ENCODE measurements at places on chromosomes 2 and 18.

- no peak for DNase-seq
These were observed 5.4 kb upstream of the TDRD15 start for GRCh38 chr2:21118302-21118920.

- DNase-seq = no peak
These were observed 104.5 kb upstream of the TAF1B start for GRCh38 chr2:9738535-9739496.

DNA sequence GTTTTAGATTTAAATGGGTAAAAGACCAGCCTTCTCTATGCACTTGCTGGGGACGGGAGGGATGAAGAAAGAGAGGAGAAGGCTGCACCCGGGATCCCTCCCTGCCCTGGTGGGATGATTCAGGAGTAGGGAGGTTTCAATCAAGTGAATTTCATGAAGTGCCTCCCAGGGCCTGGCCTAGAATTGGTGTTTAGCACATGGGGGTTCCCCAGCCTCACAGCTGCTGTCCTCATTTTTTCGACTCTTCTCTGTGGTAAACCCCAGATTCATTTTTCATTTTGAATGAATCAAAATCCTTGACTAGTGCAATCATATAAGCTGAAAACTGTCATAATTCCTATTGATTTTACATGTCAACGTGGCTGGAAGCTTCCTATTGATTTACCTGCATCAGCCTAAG lies 81.1 kb downstream of the LPIN1 start:
- no peak for DNase-seq

DNA sequence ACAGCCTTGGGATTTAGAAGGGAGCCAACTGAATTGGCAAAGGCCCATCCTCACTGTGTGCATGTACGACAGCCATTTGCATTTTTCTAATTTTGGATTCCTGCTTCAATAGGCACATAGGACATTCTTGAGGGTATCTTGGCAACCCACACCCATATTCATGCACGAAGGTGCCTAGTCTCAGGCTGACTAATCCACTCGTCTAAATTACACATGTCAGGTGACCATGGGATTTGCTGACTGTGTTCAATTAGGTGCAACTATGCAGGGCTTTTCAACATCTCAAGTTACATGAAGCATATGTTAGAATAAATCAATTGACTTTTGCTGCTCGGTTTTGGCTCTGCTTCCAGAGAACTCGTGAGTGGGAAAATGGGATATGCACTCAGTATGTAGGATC lies 249.7 kb downstream of the SP3 start:
- no peak for DNase-seq

DNA sequence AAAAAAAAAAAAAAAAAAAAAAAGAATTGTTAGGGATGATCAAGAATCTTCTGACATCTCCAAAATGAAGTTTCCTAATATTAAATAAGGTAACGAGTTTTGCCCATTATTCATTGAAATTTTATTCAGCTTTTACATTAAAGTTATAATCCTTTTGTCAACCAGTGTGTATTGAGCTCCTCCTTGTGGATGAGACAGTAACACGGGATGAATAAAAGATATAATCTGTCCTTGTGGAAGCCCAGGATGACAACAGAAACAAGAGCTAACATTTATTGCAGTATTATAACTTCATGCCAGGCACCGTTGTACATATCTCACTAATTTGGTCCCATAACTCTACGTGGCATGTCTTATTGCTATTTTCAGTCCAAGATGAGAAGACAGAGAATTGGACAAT lies 33.4 kb upstream of the SERPINB7 start:
- DNase-seq = no peak

DNA sequence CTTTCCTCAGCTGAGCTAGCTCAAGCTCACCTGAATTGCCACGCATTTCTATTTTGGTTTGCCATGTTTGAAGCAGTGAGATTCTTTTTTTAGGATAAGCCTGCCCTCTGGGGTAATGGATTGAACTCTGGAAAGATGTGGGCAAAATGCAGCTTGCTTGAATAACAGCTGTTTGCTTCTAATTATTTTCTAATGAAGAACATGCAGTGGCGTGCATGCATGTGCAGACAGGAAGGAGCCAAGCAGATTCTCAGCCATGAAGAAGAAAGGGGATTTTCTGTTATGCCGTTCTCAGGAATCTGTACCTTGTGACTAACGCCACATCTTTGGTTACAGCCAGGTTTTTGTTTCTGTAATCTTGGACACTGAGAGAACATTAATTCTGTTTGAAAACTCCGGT lies 171.2 kb downstream of the ANTXR1 start:
- no peak for DNase-seq

- DNase-seq = no peak
These were observed 49.4 kb upstream of the FAHD2A start for GRCh38 chr2:95353055-95353575.

- no peak for DNase-seq
These were observed 115.3 kb downstream of the DOCK10 start for GRCh38 chr2:224927011-224927410.

DNA sequence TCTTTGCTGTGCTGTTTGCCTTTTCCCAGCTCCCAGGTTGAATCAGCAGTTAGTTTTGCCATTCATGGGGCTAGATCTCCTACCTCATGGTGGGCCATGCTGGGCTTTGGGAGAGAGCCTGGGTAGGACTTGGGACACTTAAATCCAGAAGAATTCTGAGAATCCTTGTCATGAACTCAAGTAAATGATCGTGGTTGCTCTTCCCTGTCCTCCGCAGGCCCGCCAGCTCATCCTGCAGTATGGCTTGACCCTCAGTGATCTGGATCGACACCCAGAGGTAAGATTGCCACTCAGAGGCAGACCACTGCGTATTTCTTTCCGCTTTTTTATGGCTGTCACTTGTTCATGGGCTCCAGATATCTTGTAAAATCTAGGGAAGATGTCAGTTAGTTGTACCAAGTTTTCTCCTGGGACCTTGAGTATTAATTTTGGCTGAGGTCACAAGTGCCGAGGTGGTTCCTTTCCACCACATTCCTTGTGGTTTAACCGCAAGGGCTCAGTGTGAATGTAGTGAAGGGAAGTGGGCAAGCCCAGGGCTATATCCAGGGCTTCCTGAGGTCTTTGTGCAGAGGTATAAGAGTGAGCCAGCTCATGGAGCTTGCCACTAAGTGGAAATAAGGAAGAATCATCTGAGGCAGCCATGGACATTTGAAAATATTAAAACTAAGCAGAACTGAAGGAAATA lies 37.7 kb downstream of the RPIA start:
- no peak for DNase-seq

- no peak for DNase-seq
These were observed 1988.8 kb upstream of the PIK3C3 start for GRCh38 chr18:39966275-39966674.

DNA sequence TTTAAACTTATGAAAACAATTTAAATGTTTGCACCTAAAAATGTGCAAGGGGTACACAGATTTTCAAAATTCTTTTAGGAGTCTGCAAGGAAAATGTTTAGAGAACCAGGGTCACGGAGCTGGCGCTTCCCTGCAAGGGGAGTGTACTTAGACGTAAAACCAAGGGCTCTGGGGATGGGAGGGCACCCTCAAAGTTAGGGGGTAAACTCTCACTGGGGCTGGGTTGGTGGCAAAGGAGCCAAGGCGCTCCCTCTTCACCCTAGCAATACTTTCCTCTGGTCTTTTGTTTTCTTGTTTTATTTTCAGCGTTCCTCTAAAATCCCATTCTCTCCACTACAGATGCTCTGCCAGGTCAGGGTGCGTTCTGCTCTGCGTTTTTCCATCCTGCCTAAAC lies 20.0 kb downstream of the TMEM247 start:
- no peak for DNase-seq

DNA sequence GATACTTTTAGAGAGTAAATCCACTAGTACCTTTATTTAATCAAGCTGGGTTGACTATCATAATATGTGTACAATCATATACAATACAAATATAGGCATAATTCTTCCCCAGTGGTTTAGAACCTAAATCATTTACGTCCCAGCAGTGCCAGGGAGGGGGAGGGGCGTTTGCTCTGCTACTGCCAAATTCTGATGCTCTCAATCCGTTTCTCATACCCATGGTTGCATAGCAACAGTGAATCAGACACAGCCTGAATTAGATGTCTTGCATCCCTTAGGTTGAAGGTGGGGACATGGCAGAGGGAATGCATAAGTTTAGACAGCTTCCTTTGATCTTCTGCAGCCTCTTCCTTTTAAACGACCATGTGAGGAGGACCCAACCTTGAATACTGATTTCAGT lies 135.4 kb downstream of the ABCA12 start:
- DNase-seq = no peak

Measured in stimulated activated CD8-positive, alpha-beta memory T cell treated with anti-CD3 and anti-CD28 coated beads, Interleukin-7, amount 100 ng/mL, for 1 hour (primary cell).